ENCODE measurements at places on chromosomes 1 and 21. TPM values are rescaled to one million over a fixed set of nuclear protein-coding genes. Genes with fewer than 3 reads are reported as not detected.
A peak's percentile ranks its signal among the peaks of the same experiment; 100 is the strongest.

MATN1 gene
- 0.13 TPM for total RNA-seq

- H3K4me3 ChIP-seq = no peak overlapping the region
- H3K27me3 ChIP-seq = no peaks in the 10 kb centered on the region
- no peak overlapping the region for H3K27ac ChIP-seq
- peaks cover 3% of the 10 kb centered on the region for H3K4me1 ChIP-seq
- H3K36me3 ChIP-seq = no peaks in the 10 kb centered on the region
- DNase-seq = no peak
Measured at GRCh38 chr1:171501305-171502024, 16.1 kb downstream of the PRRC2C start.

DNA sequence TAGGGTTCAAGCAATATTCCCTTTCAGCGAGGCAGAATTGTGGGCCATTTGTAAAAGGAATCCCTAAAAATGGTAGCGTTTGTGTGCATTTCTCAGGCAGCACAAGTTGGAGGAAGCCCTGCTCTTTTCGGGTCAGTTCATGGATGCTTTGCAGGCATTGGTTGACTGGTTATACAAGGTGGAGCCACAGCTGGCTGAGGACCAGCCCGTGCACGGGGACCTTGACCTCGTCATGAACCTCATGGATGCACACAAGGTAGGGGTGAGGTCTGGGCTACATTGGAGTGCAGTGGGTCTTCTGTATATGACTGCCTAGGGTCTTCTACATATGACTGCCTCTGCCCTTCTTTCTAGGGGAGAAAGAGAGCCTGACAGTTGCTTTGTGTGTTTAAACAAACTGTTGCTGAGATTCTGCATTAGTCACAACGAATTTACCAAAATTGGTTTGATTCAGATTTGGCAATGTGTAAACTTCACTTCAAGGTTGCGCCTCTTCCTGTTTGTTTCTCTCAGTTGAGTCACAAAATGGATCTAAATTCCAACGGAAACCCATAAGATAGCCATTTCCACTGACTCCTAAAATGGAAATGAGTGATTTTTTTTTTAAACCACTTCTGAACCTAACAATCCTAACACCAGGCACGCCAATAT, 40.4 kb upstream of the BMP8A start:
- DNase-seq = no peak
- peaks cover 78% of the 10 kb centered on the region for H3K36me3 ChIP-seq
- no peaks in the 10 kb centered on the region for H3K27me3 ChIP-seq

- H3K27ac ChIP-seq = no peak overlapping the region
- no peak for DNase-seq
- no peaks in the 10 kb centered on the region for H3K27me3 ChIP-seq
- no peaks in the 10 kb centered on the region for H3K4me1 ChIP-seq
- no peak overlapping the region for H3K4me3 ChIP-seq
Measured at GRCh38 chr1:110727246-110727645, 52.5 kb upstream of the KCNA3 start.

DNA sequence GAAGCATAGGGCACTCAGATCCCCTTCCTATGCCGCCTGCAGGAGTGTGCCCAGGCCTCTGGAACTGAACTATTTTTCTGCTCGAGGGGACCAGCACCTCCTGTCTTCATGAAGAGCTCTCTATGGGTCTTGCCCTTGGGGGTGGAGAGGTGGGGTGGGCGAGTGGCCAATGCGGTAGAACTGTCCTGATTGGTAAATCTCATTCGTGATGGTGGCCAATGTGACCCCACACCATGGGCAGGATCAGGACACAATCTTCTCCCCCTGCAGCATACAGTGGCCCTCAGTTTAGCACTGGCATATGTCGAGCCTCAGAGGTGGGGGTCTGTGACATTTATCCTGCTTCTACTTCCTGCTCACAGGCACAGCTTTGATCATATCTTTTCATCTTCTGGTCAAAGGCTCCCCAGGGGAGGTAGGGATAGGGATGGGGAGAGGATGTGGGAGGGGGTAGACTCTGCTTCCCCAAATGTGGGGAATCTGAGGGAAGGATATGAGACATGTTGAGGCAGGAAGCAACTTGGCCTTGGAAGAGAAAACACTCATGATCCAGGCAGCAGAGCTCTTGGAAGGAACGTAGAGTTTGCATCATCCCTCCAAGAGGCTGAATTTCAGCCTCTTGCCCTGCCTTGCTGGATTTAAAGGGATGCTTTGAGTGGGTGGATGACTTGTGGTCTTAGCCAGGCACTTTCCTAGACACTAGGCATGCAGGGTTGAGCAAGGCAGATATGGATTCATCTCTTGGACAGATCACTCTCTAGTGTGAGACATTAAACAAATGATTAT, 81.8 kb downstream of the LAMC2 start:
- H3K4me1 ChIP-seq = peaks cover 5% of the 10 kb centered on the region
- no peak overlapping the region for H3K4me3 ChIP-seq
- no peaks in the 10 kb centered on the region for H3K36me3 ChIP-seq
- no peaks in the 10 kb centered on the region for H3K27me3 ChIP-seq
- no peak overlapping the region for H3K27ac ChIP-seq

LENEP gene
- total RNA-seq = not detected

TSPAN2 gene
- total RNA-seq = 9.9 TPM

- no peaks in the 10 kb centered on the region for H3K27me3 ChIP-seq
- no peaks in the 10 kb centered on the region for H3K4me1 ChIP-seq
- H3K36me3 ChIP-seq = no peaks in the 10 kb centered on the region
- no peak for DNase-seq
- no peak overlapping the region for H3K27ac ChIP-seq
Measured at GRCh38 chr21:45804809-45805313, 161.3 kb downstream of the PCBP3 start.

KRTAP6-1 gene
- total RNA-seq = not detected

- peaks cover 14% of the 10 kb centered on the region for H3K36me3 ChIP-seq
- H3K4me3 ChIP-seq = peak overlapping the region; percentile 96
- H3K27ac ChIP-seq = peak overlapping the region; percentile 97
- H3K4me1 ChIP-seq = no peaks in the 10 kb centered on the region
Measured at GRCh38 chr1:37476087-37476452, 1.7 kb downstream of the ZC3H12A start.

S100A7A gene
- not detected for total RNA-seq

- H3K4me1 ChIP-seq = no peaks in the 10 kb centered on the region
- no peaks in the 10 kb centered on the region for H3K27me3 ChIP-seq
- DNase-seq = no peak
Measured at GRCh38 chr1:154798645-154799044, 71.4 kb downstream of the KCNN3 start.

DNA sequence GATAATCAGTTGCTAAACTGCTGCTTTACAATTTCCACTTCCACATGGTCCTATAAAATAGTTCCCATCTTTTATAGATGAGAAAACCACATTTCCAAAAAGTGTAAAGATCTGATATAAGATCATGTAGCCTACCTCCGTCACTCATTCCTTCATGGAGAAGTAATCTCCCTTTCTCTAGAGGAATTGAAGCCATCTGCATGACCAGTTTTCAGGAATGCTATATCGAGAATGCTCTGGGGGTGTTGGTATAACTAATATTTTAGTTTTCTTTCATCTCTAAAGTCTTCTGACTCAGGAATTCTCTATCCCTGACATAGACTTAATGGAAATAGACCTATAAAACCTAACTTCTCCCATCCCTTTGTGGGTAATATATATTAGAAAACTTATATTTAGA, 173.0 kb upstream of the UBE2U start:
- H3K27me3 ChIP-seq = no peaks in the 10 kb centered on the region
- no peaks in the 10 kb centered on the region for H3K4me1 ChIP-seq
- no peaks in the 10 kb centered on the region for H3K36me3 ChIP-seq
- no peak overlapping the region for H3K27ac ChIP-seq
- DNase-seq = peak; percentile 30
- no peak overlapping the region for H3K4me3 ChIP-seq

- no peaks in the 10 kb centered on the region for H3K4me1 ChIP-seq
- H3K27me3 ChIP-seq = no peaks in the 10 kb centered on the region
- H3K27ac ChIP-seq = no peak overlapping the region
- no peak for DNase-seq
Measured at GRCh38 chr1:45796381-45796780, 7.0 kb upstream of the MAST2 start.

DNA sequence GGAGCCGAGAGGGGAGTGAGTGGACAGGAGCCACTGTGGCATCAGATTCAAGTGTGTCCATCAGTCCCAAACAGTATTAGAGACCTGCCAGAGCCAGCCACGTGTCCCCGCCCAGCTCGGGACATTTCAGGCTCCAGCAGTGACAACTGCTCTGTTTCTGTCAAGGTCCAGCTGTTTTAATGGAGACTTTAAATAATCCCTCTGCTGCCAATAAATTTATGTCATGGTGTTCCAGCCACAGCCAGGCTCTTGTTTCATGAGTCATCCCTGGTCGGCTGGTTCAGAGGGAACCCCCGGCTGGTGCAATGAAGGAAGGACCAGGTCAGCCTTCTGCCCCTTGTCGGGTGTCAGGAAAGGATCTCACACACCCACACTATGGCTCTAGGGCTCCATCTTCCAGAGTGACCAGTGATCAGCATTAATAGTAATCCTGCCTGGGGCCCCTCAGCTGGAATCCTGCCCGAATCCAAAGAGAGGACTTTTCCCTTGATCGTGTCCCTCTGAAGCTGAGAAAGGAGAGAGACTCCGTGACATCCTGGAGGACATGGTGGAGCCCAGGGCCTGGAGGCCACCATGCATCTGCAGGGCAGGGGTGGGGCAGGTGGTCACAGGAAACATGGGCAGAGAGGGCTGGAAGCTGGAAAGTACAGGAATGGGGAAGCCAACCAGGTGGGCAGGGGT, 197.3 kb downstream of the MATN1 start:
- H3K4me1 ChIP-seq = no peaks in the 10 kb centered on the region
- no peak overlapping the region for H3K4me3 ChIP-seq
- H3K27ac ChIP-seq = no peak overlapping the region

- DNase-seq = peak; percentile 77
- no peaks in the 10 kb centered on the region for H3K36me3 ChIP-seq
- H3K27ac ChIP-seq = peak overlapping the region; percentile 24
- H3K4me3 ChIP-seq = no peak overlapping the region
- no peaks in the 10 kb centered on the region for H3K27me3 ChIP-seq
Measured at GRCh38 chr1:206833106-206833680, 32.2 kb upstream of the IL20 start.

DNA sequence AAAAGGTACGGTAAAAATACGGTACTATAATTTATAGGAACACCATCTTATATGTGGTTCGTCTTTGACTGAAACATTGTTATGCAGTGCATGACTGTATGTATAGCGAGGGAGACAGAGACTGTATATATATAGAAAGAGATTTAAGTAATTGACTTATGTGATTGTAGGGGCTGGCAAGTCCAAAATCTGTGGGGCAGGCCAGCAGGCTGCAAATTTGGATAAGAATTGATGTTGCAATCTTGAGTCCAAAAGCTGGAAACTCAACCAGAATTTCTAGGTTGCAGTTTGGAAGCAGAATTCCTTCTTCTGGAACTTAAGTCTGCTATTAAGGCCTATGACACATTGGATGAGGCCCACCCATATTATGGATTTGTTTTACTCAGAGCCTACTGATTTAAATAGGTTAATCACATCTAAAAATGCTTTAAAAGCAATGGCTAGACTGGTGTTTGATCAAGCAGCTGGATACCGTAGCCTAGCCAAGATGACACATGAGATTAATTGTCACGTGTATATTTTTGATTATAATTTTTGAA, 42.0 kb downstream of the LAMC1 start:
- H3K27me3 ChIP-seq = no peaks in the 10 kb centered on the region
- H3K27ac ChIP-seq = no peak overlapping the region
- DNase-seq = no peak
- H3K4me3 ChIP-seq = no peak overlapping the region
- no peaks in the 10 kb centered on the region for H3K4me1 ChIP-seq

C1QTNF12 gene
- total RNA-seq = 3.1 TPM

DNA sequence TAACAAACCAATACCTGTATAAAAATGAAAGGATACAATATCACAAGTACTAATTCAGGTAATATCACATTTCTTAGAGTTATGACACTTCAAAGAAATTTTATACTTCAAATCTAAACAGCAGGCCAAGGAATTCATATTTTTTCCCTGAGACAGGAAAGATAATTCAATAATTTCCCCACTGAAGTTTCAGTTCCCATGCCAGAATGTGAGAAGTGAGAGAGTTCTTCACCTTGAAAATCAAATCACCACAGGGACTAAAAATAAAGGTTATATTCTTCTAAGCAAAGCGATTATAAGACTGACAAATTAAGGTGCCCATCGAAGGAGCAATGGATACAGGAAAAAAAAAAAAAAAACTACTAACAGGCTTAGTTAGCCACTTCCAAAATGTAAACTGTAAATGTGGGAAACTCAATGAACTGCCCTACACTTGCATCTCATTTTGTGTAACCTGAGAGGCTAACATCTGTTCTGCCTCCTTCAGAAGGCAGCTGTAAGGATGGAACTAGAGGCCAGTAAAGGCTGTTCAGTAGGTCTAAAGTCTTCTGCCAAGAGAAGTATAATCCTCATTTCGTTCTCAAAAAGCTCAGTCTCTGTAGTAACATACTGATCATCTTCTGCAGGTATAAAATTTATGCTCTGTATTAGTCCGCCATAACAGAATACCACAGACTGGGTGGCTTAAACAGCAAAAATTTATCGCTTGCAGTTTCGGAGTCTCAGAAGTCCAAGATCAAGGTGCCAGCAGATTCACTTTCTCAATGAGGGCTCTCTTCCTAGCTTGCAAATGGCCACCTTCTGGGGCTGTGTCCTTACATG, 127.8 kb downstream of the RERE start:
- no peaks in the 10 kb centered on the region for H3K27me3 ChIP-seq
- peaks cover 6% of the 10 kb centered on the region for H3K4me1 ChIP-seq
- H3K27ac ChIP-seq = no peak overlapping the region
- no peak for DNase-seq

- no peak overlapping the region for H3K4me3 ChIP-seq
- no peaks in the 10 kb centered on the region for H3K27me3 ChIP-seq
- no peaks in the 10 kb centered on the region for H3K4me1 ChIP-seq
- no peak overlapping the region for H3K27ac ChIP-seq
- DNase-seq = no peak
- H3K36me3 ChIP-seq = no peaks in the 10 kb centered on the region
Measured at GRCh38 chr1:81029266-81029665, 771.5 kb upstream of the ADGRL2 start.
